Muscle of leg (tissue), 16 donors: ENCODE measurements at places on chromosomes 12 and 14. TPM values are rescaled to one million over a fixed set of nuclear protein-coding genes. Genes with fewer than 3 reads are reported as not detected.

The ZDHHC22 gene
- total RNA-seq, result 0.09 TPM

The RPS29 gene
- total RNA-seq, result 5,655 TPM

The SLC35F4 gene
- 0.22 TPM for total RNA-seq

The PYM1 gene
- 22.2 TPM for total RNA-seq

The OR6C76 gene
- not detected for total RNA-seq

The LRTM2 gene
- 0.58 TPM for total RNA-seq

The KRT75 gene
- not detected for total RNA-seq

The ARHGEF40 gene
- total RNA-seq, result 50.5 TPM
